Frontal cortex (tissue), 4 donors: ENCODE measurements at places on chromosomes 5 and 9.
A peak's percentile ranks its signal among the peaks of the same experiment; 100 is the strongest.

DNA sequence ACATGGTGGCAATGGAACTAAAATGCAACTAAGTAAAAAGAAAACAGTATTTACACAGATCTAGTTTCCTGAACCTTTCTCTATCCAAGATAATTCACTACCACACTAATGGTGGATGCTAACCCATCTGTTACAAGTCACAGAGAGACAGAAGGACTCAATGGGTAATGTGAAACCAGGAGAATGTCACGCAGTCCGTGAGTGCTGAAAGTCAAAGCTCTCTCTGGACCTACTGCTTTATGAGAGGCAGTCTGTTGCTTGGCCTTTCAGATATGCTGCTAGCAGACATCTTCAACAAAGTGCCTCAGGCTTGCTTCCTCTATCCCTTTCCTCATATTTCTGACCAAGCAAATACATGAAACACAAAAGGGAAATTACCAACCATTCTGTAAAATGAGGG lies 69.0 kb upstream of the GLRX start:
- no peak for DNase-seq

DNA sequence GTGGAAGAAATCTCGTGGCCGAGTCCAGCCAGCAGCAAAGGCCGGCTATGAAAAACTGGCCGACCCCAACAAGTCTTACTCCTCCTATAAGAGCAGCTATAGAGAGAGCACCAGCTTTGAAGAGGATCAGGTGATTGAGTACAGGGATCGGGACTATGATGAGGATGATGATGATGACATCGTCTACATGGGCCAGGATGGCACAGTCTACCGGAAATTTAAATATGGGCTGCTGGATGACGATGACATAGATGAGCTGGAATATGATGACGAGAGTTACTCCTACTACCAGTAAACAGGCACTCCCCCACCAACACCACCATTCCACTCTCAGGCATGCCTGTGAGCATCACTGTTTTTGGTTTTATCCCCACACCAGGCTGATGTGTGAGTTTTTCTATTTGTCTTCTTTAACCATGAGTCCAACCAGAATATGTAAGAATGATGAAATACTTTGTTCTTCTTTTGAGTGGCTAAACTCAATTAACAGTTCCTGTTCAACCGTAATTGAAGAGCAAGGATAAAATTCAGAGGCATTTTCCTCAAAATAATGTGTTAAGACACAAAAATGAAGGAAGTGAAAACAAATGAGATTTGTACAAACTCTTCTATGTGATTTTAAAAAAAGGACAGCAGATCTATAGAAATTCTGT lies 35.5 kb downstream of the RFK start:
- DNase-seq: no peak

GRCh38 chr9:128339761-128340690 lies at the start of gene SLC27A4:
Gene SLC27A4, plus strand, starts transcription at chr9:128340527. Its CDS starts 2,606 bp downstream, at chr9:128343133.
- DNase-seq: peak; percentile 90

- no peak for DNase-seq
These were observed 7.6 kb downstream of the RPL37 start for GRCh38 chr5:40827188-40827977.

DNA sequence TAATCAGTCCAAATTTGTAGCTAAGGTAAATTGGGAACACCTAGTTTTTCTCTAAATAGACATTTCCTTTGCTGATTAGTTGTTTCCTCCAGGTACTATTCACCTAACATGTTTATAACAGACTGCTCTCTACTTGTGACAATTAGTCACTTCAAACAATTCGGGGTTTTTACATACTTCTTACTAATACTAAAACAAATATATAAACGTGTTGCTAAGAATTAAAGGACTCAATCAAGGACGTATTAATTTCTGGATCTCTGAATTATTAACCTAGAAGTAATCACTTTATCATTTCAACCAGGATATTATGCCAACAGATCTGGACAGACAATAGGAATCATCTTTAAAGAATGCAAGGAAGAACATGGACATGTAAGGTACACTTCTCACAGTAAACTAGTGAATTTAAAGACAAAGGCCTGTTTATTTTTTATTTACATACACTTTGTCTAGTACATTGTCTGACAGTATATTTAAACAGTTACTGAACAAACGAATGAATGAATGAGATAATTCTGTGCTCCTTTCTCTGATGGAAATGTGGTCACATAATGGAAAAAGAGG lies 22.3 kb downstream of the PJA2 start:
- DNase-seq: no peak
